Effector memory CD4-positive, alpha-beta T cell (primary cell): ENCODE measurements at places on chromosomes 16 and 17.

DNA sequence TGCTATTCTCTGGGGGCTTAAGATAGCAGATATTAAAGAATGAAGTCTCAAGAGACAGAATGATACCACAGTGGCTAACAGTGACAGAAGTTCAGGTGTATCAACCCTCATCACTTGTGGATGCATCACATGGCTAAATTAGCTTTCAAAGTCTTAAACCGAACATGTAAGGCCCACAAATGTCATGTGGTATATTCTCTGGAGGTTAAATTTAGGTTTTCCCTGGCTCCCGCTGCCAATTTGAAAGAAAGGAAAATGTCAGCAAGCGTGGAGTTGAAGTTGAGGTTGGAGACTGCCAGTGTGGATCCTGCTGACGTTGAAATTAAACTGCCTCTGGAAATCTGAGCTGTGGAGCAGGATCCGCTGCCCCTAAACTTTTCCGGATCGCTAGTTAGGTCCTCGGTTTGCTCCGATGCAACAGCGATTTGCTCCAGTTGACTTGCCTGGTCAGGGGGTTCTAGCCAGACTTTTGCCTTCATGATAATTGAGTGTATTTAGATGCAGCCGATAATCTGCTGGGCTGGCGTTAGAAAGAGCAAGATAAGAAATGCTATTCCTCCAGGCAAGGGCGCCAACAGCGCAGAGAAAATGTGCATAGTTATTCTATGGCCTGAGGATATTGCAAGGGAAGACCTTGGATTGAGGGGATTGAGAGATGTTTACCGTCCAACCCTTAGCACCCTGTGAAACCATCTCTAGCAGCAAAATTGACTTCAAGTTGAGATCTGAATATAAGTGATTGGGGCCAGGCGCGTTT is 443.9 kb downstream of the TMEM114 start:
- H3K4me1 ChIP-seq = no peaks in the 10 kb centered on the region
- H3K4me3 ChIP-seq = no peak overlapping the region
- H3K27ac ChIP-seq = no peak overlapping the region
- DNase-seq = no peak

- H3K4me3 ChIP-seq = no peak overlapping the region
- no peak for DNase-seq
- H3K4me1 ChIP-seq = no peaks in the 10 kb centered on the region
- H3K27ac ChIP-seq = no peak overlapping the region
- no peaks in the 10 kb centered on the region for H3K36me3 ChIP-seq
These were observed 93.3 kb downstream of the FOXL1 start for GRCh38 chr16:86671486-86672178.

GRCh38 chr17:41212524-41213169 is 13.8 kb upstream of the KRTAP9-2 start:
- no peaks in the 10 kb centered on the region for H3K36me3 ChIP-seq
- no peaks in the 10 kb centered on the region for H3K4me1 ChIP-seq
- no peaks in the 10 kb centered on the region for H3K27me3 ChIP-seq
- no peak overlapping the region for H3K4me3 ChIP-seq
- no peak overlapping the region for H3K27ac ChIP-seq

DNA sequence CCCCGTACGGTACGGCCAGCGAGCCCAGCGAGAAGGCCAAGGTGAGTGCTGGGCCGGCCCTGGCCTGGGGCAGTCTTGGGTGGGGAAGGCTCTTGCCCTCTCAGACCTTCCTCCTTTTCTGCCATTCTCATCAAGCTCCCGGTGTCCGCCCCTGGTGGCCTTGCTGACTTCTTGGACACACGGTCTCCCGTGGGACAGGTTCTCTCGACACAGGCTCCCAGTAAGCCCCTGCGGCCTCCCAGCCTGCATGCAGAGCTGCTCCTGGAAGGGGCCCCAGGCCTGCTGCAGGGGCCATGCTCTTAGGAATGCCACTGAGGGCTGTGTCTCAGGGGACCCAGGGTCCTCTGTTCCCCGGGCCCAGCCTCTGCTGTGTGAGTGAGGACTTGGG is 17.6 kb downstream of the PRSS27 start:
- H3K27ac ChIP-seq = no peak overlapping the region
- DNase-seq = no peak
- H3K36me3 ChIP-seq = peaks cover 83% of the 10 kb centered on the region
- H3K27me3 ChIP-seq = no peaks in the 10 kb centered on the region

DNA sequence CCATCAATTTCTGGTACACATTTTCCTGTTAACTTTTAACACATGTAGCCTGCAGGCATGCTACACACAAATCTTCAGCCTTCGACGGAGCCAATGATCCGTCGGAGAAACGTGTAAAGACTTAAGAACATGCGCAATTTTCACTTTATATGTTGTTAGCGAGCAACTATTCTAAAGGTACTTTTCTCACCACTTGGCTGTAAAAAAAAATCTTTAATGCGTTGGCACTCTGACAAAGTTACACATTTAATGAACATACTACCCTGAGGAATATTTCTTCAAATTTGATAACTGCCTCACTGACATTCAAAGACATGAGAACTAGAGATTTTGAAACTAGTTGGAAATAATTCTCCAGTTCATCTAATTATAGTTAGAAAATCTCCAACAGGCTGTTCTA is 507.5 kb upstream of the SALL1 start:
- H3K27me3 ChIP-seq = no peaks in the 10 kb centered on the region
- no peaks in the 10 kb centered on the region for H3K36me3 ChIP-seq
- H3K4me3 ChIP-seq = no peak overlapping the region
- H3K27ac ChIP-seq = no peak overlapping the region
- H3K4me1 ChIP-seq = no peaks in the 10 kb centered on the region
- no peak for DNase-seq

GRCh38 chr16:66152823-66153393 is 213.6 kb upstream of the CDH5 start:
- H3K27ac ChIP-seq = no peak overlapping the region
- DNase-seq = no peak
- H3K27me3 ChIP-seq = no peaks in the 10 kb centered on the region
- H3K36me3 ChIP-seq = no peaks in the 10 kb centered on the region

GRCh38 chr17:64218066-64218465 is 45.0 kb downstream of the TEX2 start:
- H3K4me3 ChIP-seq = no peak overlapping the region
- no peaks in the 10 kb centered on the region for H3K4me1 ChIP-seq
- no peak overlapping the region for H3K27ac ChIP-seq
- H3K36me3 ChIP-seq = peaks cover 10% of the 10 kb centered on the region
- DNase-seq = no peak
- no peaks in the 10 kb centered on the region for H3K27me3 ChIP-seq

DNA sequence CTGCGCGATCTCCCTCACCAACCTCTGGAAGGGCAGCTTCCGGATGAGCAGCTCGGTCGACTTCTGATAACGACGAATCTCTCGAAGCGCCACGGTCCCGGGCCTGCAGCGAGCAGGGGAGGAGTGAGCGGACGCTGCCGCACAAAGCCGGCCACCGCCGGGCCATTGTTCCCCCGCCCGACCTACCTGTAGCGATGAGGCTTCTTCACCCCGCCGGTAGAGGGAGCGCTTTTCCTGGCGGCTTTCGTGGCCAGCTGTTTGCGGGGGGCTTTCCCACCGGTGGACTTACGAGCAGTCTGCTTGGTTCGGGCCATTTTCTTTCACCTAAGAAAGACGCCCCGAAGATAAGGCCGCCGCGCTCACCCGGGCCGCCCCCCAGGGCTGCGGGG is 5.8 kb upstream of the UNK start:
- peak overlapping the region; percentile 91 for H3K4me3 ChIP-seq
- peaks cover 22% of the 10 kb centered on the region for H3K4me1 ChIP-seq
- no peak for DNase-seq
- no peaks in the 10 kb centered on the region for H3K27me3 ChIP-seq
- peaks cover 26% of the 10 kb centered on the region for H3K36me3 ChIP-seq

- peak; percentile 22 for DNase-seq
- H3K27me3 ChIP-seq = no peaks in the 10 kb centered on the region
- no peaks in the 10 kb centered on the region for H3K36me3 ChIP-seq
- H3K4me3 ChIP-seq = no peak overlapping the region
- peaks cover 27% of the 10 kb centered on the region for H3K4me1 ChIP-seq
These were observed 4.6 kb downstream of the ZSCAN10 start for GRCh38 chr16:3094289-3095027.

DNA sequence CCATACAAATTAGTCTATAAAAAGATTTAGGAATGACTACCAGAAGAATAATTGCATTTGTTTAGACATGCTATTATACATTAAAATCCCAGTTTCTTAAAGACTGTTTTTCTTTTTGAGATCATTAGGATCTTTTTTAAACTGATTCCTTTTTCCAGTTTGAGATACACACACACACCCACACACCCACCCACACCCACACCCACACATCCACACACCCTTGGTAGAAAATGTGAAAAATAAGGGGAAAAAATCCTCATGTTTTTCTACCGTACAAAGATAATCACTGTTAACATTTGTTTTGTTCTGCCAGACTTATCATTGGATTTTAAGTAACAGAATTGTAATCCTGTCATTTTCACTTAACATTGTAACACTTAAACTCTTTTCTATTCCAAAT is 27.1 kb upstream of the ABCC11 start:
- no peak overlapping the region for H3K27ac ChIP-seq
- H3K36me3 ChIP-seq = peaks cover 22% of the 10 kb centered on the region
- DNase-seq = no peak
- H3K4me1 ChIP-seq = no peaks in the 10 kb centered on the region
- no peak overlapping the region for H3K4me3 ChIP-seq
- no peaks in the 10 kb centered on the region for H3K27me3 ChIP-seq

GRCh38 chr16:57361404-57361803 is 2.8 kb downstream of the CCL22 start:
- H3K27ac ChIP-seq = no peak overlapping the region
- H3K4me1 ChIP-seq = no peaks in the 10 kb centered on the region
- DNase-seq = no peak
- H3K27me3 ChIP-seq = no peaks in the 10 kb centered on the region
- H3K4me3 ChIP-seq = no peak overlapping the region

DNA sequence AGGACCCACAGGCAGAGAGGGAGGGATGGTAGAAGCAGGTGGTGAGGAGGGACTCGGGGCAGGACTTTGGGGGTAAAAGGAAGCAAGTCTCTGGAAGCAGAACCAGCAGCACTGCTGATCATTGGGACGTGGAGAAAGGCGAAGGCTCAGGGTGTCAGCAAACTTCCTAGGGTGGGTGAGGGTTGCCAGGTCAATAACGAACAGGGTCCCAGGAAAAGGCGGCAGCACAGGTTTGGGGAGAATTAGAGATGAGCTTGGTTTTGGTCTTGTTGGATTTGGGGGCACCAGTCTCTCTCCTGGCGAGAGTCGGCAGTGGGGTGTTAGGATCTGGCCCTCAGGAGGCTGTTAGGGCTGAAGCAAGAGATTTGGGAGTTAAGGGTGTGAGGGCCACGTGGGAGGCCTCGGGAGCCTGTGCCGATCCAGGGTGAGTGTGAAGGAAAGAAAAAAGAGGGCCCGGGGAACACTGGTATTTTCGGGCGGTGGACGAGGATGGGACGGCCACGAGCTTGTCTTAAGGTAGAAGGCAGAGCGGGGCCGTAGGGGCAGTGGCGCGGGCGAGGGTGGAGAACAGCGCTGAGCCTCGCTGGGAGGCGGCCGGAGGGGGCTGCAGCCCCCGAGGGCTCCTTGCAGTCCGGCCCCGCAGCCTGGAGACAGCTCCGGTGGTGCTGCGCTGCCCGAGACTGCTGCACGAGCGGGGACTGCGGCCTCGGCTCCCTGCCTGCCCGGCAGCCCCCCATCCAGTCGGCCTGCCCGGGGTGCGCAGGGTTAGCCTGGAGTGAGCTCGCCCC is 765 bp upstream of the ADORA2B start:
- peak overlapping the region; percentile 59 for H3K4me3 ChIP-seq
- no peak for DNase-seq
- H3K4me1 ChIP-seq = peaks cover 9% of the 10 kb centered on the region
- no peak overlapping the region for H3K27ac ChIP-seq

GRCh38 chr17:33373273-33373672 is 80.2 kb upstream of the ASIC2 start:
- no peaks in the 10 kb centered on the region for H3K4me1 ChIP-seq
- no peaks in the 10 kb centered on the region for H3K27me3 ChIP-seq
- no peaks in the 10 kb centered on the region for H3K36me3 ChIP-seq
- no peak for DNase-seq
- H3K27ac ChIP-seq = no peak overlapping the region

GRCh38 chr17:39002991-39003715 is 36.0 kb upstream of the FBXO47 start:
- no peaks in the 10 kb centered on the region for H3K27me3 ChIP-seq
- H3K4me1 ChIP-seq = peaks cover 5% of the 10 kb centered on the region
- H3K4me3 ChIP-seq = no peak overlapping the region
- no peaks in the 10 kb centered on the region for H3K36me3 ChIP-seq
- peak; percentile 22 for DNase-seq

DNA sequence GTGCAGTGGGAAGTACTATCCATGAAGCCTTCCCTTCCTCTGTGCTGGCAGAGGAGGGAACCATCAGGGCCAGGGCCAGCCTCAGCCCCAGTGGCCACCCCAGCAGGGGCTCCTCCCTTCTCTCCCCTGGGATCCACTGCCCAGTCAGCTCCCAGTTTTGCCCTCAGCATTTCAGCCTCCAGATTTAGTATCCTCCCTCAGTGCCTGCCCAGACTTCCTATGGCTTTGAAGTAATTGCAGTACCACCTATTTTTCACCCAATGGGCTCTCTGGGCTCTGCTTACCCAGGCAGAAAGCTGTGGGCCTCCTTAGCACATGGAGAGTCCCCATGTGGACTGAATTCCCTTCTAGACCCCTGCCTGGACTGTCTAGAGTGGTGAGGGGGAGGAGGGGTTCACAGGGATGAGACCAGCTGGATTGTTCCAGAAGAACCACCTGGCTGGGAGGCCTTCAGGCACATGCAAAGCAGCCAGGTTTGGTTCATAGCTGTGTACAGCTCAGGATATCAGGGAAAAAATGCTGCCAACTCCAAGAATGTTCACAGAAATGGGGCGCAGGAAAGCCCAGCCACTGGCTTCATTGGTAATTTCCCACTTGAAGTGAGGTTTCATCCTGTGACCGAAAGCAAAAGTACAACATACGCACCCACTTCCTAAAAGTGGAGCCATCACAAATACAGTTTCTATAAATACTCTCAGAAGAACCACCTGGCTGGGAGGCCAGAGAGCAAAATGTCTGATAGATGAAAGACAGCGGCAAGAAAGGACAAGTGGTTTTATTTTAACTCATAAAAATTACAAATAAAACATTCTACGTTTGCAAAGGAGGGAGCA is 15.2 kb upstream of the HERPUD1 start:
- peak overlapping the region; percentile 17 for H3K4me3 ChIP-seq
- H3K4me1 ChIP-seq = peaks cover 12% of the 10 kb centered on the region
- H3K36me3 ChIP-seq = no peaks in the 10 kb centered on the region
- H3K27me3 ChIP-seq = no peaks in the 10 kb centered on the region
- H3K27ac ChIP-seq = peak overlapping the region; percentile 24

DNA sequence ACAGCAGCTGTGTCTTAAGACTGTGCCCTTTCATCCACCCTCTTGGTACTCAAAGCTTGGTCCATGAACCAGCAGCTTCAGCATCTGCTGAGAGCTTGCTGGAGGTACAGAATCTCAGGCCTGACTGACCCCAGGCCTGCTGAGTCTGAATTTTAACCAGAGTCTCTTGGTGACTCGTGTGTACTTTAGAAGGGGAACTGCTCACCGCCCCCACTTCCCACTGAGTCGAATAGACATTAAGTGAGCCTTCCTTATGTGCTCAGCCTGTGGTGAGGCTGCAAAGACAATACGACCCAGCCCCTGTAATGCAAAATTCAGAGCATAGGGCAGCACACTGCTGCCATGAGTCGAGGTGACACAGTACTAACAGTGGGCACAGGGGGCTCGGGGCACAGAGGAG is 662.8 kb downstream of the WWOX start:
- no peak overlapping the region for H3K27ac ChIP-seq
- no peak overlapping the region for H3K4me3 ChIP-seq
- H3K4me1 ChIP-seq = no peaks in the 10 kb centered on the region
- no peak for DNase-seq
- H3K36me3 ChIP-seq = no peaks in the 10 kb centered on the region
- H3K27me3 ChIP-seq = no peaks in the 10 kb centered on the region
